M059J (cell line): ENCODE measurements at places on chromosomes 4 and X. TPM values are rescaled to one million over a fixed set of nuclear protein-coding genes. Genes with fewer than 3 reads are reported as not detected.

- no peak for DNase-seq
Observed at GRCh38 chr4:172813359-172813923, 355.2 kb upstream of the GALNT7 start.

GRCh38 chrX:48695534-48695896 lies 1.0 kb upstream of the SUV39H1 start:
- peak; percentile 39 for DNase-seq

GRCh38 chr4:151674804-151675391 lies 85.9 kb downstream of the GATB start:
- peak; percentile 5 for DNase-seq

GRCh38 chr4:16253127-16253960 lies 27.1 kb upstream of the TAPT1 start:
- peak; percentile 89 for DNase-seq

- no peak for DNase-seq
Observed at GRCh38 chrX:68867458-68868112, 38.8 kb downstream of the EFNB1 start.

- DNase-seq = no peak
Observed at GRCh38 chr4:151013944-151014343, 1.1 kb downstream of the LRBA start.

DNA sequence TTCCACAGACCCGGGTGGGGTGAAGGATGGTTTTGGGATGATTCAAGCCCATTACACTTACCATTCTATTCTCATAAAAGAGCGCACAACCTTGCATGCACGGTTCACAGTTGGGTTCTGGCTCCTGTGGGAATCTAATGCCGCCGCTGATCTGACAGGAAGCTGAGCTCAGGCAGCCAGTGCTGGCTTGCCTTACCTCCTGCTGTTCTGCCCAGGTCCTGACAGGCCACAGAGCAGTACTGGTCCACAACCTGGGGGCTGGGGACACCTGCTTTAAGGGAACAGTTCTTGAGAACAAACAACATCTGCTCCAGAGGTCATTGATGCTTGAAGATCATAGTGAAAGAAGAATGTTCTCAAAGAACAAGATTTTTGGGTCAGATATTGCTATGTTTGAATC lies 8.0 kb upstream of the HS3ST1 start:
- DNase-seq = no peak

- DNase-seq = no peak
Observed at GRCh38 chr4:90190525-90190924, 63.3 kb downstream of the CCSER1 start.

GRCh38 chrX:107716118-107716684 lies 59.4 kb downstream of the TSC22D3 start:
- DNase-seq = peak; percentile 39

GRCh38 chrX:13763489-13763888 lies 28.9 kb downstream of the OFD1 start:
- no peak for DNase-seq

DNA sequence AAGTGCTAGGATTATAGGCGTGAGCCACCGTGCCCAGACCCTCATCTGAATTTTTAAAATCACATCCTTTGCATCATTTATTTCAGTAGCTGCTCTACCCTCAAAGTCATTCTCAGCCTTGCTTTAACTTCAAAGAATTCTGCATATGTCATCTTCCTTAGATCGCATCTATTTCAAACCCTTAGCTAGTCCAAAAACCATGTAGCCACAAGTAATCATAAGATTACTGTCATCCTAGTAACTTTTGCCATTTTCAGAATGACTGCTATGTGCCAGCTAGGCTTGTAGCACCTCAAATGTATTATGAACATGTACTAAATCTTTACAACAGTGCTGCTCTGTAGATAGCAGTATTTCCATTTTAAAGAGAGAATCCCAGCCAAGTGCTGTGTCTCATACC lies 45.5 kb upstream of the KLF3 start:
- DNase-seq = no peak

DNA sequence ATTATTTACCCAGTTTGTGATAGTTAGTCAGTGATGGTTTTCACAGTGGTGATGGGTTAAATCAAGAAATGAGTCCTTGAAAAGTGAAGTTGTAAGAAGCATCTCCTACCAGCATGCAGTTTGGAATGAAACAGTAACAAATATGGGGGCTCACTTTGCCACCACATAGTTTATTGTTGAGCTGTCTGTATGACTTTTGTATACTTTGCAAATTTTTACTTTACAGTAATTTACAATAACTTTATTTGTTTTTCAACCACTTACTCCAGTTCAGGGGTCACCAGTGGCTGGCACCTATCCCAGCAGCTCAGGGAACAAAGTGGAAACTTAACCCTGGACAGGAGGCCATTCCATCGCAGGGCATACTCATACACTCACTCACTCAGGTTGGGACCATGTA lies 64.5 kb upstream of the ANKRD50 start:
- DNase-seq = no peak

- DNase-seq = peak; percentile 32
Observed at GRCh38 chr4:185912779-185913178, 100.8 kb upstream of the SORBS2 start.

DNA sequence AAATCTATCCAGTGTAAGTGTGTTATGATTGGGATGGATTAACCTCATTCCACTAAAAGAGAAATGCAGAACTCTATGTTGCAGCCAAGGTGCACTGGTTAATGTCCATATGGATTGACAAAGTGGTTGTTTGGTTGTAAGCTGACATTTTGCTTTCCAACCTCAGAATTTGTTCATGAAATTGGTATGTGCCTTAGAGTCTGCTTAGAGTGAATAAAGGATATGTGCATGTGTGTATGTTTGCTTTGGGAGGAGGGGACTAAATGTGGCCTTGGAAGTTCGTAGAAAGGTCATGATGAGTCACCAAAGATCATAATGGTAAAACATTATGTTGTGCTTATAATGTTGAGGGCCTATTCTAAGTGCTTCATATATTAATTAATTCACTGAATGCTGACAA lies 44.1 kb upstream of the MBNL3 start:
- peak; percentile 13 for DNase-seq

DNA sequence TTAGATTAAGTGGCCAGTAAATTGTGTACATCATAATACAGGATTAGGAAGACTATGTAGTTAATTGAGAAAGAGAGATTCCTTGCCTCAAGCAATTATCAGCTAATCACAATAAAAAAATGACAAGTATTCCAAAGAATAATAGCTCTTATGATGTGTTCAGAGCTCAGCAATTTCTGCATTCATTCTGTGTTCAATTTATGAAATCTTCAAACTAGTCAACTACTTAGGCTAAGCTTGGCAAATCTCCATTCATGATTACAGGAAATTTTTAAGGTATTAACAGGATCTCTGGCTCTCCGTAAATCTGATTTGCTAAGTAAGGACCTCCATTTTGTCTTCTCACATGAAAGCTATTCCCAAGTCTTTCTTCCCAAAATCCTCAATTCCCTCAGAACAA lies 256.9 kb upstream of the TEX13A start:
- DNase-seq = no peak

GRCh38 chr4:163988865-163989264 lies 494.4 kb downstream of the TMA16 start:
- no peak for DNase-seq

GRCh38 chr4:82791179-82791578 lies 7.4 kb downstream of the SCD5 start:
- no peak for DNase-seq

DNA sequence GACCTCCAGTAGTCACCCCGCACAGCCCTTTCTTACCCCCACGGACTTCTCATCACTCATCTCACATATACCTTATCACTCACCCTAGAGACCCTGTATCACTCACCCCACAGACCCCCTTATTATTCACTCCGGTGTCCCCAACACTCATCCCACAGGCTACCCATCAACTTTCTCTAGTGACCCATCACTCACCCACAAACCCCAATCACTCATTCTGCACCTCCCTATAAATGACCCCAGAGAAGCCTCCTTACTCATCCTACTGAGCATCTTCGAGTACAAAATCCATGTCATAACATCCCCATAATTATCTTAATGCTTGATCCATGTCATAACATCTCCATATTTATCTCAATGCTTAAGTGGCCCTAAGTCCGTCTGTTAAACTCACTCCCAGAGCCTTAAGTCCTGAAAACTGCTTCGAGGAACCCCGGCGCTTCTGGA lies 934 bp downstream of the ZNF41 start:
- no peak for DNase-seq

GRCh38 chrX:95903975-95904374 lies 780.7 kb upstream of the DIAPH2 start:
- no peak for DNase-seq

GRCh38 chr4:37827802-37828321 lies 1.4 kb downstream of the PGM2 start:
- DNase-seq = peak; percentile 9

DNA sequence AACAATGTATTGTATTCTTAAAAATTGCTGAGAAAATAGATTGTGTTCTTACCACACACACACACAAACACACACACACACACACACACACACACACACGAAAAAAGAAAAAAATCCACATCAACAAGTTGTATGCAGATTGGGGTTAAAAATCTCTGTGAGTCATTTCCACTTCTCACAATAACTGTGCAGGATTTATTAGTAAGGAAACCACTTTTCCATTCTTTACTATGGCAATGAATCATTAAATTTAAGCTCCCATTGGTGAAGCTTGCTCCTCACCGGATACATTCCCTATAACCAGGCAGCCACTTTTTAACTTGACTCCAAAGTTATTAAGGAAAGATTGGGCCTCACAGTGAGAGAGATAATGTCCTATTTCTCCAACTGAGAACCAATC lies 19.7 kb upstream of the MAGEE1 start:
- DNase-seq = no peak

GRCh38 chr4:5526080-5526846 lies 182.1 kb downstream of the EVC2 start:
- peak; percentile 23 for DNase-seq

- no peak for DNase-seq
Observed at GRCh38 chrX:136015016-136015415, 29.8 kb downstream of the SLC9A6 start.

- DNase-seq = no peak
Observed at GRCh38 chrX:121671649-121672048, 624.2 kb downstream of the GLUD2 start.

DNA sequence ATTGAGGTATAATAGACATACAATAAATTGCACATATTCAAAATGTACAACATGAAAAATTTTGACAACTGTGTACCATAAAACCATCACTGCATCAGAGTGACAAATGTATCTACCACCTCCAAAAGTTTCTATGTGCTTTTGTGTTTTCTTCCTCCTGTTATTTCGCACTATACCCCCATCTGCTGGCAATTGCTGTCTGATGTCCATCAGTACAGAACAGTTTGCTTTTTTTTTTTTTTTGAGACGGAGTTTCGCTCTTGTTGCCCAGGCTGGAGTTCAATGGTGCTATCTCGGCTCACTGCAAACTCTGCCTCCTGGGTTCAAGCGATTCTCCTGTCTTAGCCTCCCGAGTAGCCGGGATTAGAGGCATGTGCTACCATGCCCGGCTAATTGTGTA lies 154.3 kb upstream of the GIMD1 start:
- peak; percentile 30 for DNase-seq

- DNase-seq = peak; percentile 25
Observed at GRCh38 chrX:72105436-72105835, 26.3 kb downstream of the RTL5 start.

GRCh38 chrX:129739578-129739977 lies 799 bp downstream of the XPNPEP2 start:
- DNase-seq = no peak

- no peak for DNase-seq
Observed at GRCh38 chr4:2408976-2409375, 9.5 kb downstream of the ZFYVE28 start.

DNA sequence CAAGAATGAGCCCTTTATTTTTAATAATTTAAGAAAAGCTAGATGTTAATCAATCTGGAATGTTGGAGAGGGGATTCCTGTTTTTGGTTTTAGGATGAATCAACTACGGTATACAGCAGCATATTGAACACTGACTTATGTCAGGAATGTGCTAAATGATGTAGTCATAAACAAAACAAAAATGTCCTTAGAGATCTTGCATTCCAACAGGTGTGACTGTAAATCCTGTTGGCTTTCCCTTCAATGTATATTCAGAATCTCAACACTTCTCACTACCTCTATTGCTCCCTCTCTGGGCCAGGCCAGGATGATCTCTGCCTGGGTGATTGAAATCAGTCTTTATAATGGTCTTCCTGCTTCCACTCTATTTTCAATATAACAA lies 37.8 kb upstream of the BDH2 start:
- peak; percentile 9 for DNase-seq

DNA sequence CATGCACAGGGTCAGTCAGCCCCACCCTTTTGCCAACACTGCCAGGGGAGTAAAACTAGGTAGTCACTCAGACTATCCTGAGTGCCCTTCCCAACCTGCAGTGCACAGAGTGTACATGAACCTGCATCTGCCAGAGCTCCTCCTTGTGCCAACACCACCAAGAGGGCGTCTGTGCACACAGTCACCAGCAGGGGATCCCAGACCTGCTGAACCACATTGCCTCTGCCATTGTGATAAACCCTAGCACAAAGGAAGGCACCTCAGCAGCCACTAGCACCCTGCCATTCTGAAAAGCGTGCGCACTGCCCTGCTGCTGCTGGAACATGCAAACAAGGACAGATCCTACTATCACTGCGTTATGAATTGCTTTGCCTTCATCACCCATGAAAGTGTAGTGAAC lies 247.8 kb upstream of the POU3F4 start:
- DNase-seq = no peak

- no peak for DNase-seq
Observed at GRCh38 chr4:182556580-182556979, 313.4 kb downstream of the TENM3 start.

DNA sequence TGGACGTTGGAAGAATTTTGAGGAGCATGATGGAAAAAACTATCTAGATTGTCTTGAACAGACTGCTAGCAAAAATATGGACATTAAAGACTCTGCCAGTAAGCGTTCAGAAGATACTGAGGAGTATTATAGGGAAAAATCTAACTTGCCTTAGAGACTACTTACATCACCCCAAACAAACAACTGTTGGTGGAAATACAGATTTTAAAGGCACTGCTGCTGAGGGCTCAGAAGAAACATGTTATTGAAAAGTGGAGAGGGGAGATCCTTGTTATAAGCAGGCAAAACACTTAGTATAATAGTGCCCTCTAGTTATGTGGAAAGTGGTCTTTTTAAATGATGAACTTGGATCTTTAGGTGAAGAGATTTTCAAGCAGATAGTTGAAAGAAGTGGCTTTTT lies 29.2 kb downstream of the MAD2L1 start:
- DNase-seq = no peak

GRCh38 chr4:34182306-34182705 lies 2062.0 kb downstream of the ARAP2 start:
- peak; percentile 51 for DNase-seq

GRCh38 chr4:13427599-13428325 lies 56.4 kb downstream of the RAB28 start:
- no peak for DNase-seq

GRCh38 chr4:148415500-148415899 lies 26.7 kb downstream of the NR3C2 start:
- DNase-seq = peak; percentile 12

The CPZ gene
- total RNA-seq = 7.0 and 13.2 TPM in 2 replicates

The POU4F2 gene
- total RNA-seq = not detected in 2 replicates

The SPARCL1 gene
- 0.07 and 0.37 TPM in 2 replicates for total RNA-seq

The BTC gene
- total RNA-seq = 0.54 and 8.2 TPM in 2 replicates

The FAM199X gene
- 24.1 and 35.2 TPM in 2 replicates for total RNA-seq

The PWWP3B gene
- not detected in 2 replicates for total RNA-seq

The CACNA1F gene
- not detected in 2 replicates for total RNA-seq

The TLR3 gene
- total RNA-seq = 6.7 and 7.2 TPM in 2 replicates

The PABPC4L gene
- total RNA-seq = 1.8 and 1.9 TPM in 2 replicates
